Hindlimb muscle (tissue), 1 donor: ENCODE measurements at places on chromosomes 1 and 21. TPM values are rescaled to one million over a fixed set of nuclear protein-coding genes. Genes with fewer than 3 reads are reported as not detected.

Gene FNDC5
- 209 TPM for polyA plus RNA-seq

DNA sequence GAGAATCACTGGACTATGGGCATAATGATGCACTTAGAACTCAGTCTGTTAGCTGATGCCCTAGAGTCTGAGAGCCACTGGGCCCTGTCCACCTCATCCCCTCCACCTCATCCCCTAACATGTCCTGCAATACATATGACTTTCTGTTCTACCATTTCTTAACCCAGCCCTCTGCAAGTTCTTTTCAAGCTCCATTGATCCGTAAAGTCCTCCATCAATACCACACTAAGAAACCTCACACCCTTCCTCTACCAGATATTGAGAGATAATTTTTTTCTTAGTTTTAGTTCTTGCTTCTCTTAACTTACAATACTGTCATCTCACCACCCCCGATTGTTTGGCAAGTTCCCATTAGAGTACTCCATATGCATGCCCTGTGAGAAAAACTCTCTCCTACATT lies 22.1 kb downstream of the FCRL4 start:
- no peak for DNase-seq

Gene MMP23B
- polyA plus RNA-seq = 38.1 TPM

Gene KCNJ15
- polyA plus RNA-seq = 0.23 TPM

GRCh38 chr1:53842347-53842746 lies 4.3 kb upstream of the NDC1 start:
- DNase-seq = no peak
